DMS 273 treated with DMSO at 0.1 percent for 48 hours (cell line): ENCODE measurements at places on chromosomes 6 and 20.
A peak's percentile ranks its signal among the peaks of the same experiment; 100 is the strongest.

- DNase-seq, result no peak
These were observed 103.0 kb downstream of the EDN3 start for GRCh38 chr20:59403261-59403961.

- no peak for DNase-seq
These were observed 82.9 kb downstream of the SLC35B3 start for GRCh38 chr6:8352335-8352965.

GRCh38 chr6:56851541-56852259 lies 103.2 kb upstream of the BEND6 start:
- DNase-seq, result peak; percentile 33

GRCh38 chr20:50804437-50805348 lies 9.8 kb downstream of the BCAS4 start:
- DNase-seq, result no peak

DNA sequence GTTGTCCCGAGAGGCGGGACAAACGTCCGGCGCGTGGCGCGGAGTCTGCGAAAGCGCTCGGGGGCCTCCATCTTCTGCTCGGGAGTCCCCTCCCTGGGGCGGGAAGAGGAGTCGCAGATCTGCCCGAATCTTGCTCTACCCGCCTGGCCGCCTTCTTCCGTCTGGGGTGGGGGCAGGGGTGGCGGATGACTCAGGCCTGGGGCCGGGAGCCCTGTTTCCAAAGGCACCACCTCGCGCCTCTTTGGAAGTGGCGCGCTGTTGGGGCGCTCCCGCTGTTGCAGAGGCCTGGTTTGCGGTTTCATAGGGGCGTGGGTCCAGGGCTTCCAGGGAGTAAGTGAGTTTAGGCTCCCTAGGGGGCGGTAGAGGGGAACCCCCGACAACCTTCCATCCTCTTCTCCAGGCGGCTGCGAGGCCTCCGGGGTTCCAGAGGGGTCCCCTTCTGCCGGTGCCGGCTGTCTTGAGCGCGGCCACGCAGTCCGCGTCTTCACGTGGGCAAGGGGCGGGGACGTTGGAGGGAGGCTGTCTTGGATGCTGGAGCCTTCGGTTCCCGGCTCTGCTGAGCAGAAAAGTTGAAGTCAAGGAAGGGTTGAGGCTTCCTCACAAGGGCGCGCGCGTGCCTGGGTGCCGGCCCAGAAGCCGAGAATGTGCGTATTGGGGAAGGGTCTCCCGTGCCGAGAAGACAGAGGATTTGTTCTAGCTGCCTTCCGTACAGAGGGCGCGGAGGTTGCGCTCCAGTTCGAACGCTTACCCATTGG lies 2.6 kb upstream of the TFAP2C start:
- no peak for DNase-seq
